Stimulated activated CD4-positive, alpha-beta T cell treated with anti-CD3 and anti-CD28 coated beads, TNF-alpha, amount 100 ng/mL, for 1 hour (primary cell): ENCODE measurements at places on chromosomes 3 and 15.

GRCh38 chr3:8451696-8452095, 49.9 kb upstream of the LMCD1 start:
- no peak for DNase-seq

- DNase-seq, result no peak
Observed at GRCh38 chr3:173225351-173225750, 84.3 kb upstream of the SPATA16 start.

- DNase-seq, result no peak
Observed at GRCh38 chr3:69932501-69932900, 67.0 kb upstream of the SAMMSON start.

DNA sequence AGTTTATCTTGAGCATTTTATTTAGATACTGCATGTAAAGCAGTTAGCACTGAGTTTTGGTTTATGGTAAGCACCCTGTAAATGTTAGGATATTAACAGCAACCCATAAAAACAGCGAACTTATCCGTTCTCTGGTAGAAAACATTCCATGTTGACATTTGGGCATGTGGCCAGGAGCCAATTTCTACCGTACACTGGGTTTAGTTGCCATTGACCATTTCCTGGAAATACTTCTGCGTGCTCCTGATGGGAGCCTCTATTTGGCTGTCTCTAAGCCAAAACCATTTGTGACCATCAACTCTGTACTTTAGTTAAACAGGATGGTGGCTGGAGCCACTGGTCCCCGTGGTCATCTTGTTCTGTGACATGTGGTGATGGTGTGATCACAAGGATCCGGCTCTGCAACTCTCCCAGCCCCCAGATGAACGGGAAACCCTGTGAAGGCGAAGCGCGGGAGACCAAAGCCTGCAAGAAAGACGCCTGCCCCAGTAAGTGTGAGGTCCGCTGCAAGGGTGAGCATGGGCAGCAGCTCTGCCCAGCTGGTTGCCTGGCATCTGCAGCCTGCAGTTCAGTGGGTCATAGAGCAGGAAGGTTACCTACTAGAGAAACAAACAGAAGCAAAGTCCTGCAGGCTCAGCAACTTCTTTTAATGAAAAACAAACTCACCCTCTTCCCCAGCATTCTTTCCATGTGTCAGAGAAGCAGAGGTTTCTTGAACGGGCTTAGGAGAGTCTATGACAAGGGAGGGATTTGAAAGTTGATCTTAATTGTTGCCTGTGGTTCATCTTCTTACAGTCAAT, 7.1 kb downstream of the THBS1 start:
- DNase-seq, result no peak

DNA sequence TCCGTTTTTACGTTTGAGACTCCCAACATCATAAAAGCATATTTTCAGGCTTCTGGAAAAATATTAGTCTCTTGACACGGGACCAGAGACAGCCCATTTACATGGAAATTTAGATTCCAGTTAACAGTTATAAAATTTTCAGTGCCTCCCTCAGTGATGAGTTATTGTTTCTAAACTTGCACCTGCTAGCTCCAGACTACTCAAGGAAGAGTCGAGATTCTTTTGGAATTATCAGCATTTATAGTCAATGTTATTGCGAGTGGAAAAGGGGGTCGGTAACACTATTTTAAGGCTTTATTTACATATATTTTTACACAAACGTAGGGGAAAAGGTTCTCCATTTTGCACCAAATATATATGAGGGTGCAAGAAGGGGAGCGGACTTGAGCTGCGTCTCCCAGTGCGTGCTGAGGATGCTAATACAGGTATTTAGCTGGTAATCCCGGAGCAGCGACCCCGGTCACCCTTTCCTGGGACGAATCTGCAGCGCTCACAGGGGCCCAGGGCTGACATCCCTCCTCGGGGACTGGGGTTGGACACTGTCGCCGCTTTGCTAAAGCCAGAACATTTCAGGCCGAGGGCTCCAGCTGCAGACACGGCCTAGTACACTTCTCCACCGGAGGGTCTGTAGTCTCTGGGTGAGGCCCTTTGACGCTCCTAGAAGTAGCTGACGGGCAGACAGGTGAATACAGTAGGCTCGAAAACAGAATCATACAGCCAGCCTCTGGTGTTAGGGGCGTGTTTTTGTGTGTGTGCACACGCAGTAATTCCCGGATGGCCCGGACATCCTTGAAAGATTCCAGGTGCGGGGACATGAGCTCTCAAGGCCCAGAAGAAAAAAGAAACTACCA, 729 bp upstream of the ZBTB11 start:
- no peak for DNase-seq

GRCh38 chr3:127997016-127997415, 55.2 kb upstream of the SEC61A1 start:
- DNase-seq, result no peak

DNA sequence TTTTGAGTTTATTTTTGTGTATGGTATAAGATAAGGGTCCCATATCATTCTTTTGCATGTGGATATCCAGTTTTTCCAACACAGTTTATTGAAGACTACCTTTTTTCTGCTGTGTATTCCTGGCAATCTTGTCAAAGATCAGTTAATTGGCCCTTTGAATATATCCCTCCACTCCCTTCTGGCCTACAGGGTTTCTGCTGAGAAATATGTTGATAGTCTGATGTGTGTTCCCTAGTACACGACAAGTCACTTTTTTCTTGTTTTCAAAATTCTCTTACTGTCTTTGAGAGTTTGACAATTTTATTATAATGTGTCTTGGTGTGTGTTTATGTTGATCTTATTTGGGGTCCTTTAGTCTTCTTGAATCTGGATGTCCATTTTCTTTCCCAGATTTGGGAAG, 129.2 kb downstream of the ISL2 start:
- DNase-seq, result no peak

DNA sequence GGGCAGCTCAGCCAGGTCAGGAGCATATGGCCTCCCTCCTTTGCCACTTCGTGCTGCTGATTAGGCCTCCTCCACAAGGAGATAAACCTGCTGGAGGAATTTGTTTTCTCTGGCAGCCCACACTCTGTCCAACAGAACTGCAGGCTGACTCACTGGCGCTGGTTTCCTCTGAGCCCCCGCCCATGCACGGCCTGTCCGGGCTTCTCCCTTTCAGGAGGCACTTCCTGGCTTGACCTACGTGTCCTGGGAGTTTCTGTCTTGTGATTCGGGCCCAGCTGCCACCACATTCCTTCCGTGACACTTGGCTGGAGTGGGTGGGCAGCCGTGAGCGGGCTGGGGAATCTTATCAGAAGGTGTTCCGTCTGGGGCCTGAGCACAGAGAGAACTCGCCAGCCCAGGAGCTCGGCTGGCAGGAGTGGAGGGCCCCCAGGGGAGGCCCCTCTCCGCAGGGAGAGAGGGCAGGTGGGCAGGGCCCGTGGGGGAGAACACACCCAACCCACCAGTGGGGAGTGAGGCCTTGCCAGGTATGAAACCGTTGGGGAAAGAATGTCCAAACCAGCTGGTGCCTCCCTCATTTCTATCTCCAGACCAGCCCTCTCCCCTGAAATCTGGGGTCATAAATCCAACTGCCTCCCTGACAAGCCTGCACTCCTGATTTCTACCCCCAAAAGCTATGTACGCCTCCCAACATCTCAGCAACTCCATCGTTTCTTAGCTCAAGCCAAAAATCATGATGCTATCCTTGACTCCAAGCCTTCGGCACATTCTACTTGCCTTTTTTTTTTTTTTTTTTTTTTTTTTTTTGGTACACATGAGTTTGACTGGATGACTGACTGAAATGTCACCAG, 110.6 kb upstream of the MEF2A start:
- no peak for DNase-seq

- no peak for DNase-seq
Observed at GRCh38 chr3:172449466-172450149, 1.4 kb upstream of the GHSR start.

DNA sequence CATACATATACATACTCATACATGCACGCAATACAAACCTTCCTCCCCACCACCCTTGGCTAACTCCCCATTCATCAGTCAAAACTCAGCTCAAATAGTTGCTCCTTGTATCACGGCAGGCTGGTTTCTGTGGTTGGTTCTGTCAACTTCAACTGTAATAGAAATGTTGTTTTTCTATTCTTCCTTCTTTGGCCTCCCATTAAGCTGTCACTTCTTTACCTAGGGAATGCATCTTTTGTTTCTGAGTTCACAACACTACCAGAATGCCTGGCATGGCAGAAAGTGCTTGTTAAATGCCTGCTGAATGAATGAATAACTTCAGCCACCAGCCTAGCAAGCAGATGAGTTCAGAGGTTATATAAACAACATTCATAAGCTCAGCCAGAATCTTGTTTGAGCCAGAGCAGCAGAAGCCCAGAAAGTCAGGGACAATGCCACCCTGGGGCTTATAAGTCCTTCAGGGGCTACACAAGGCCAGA, 63.1 kb downstream of the B3GALNT1 start:
- DNase-seq, result no peak

GRCh38 chr3:27568393-27568792, 84.2 kb upstream of the SLC4A7 start:
- no peak for DNase-seq

DNA sequence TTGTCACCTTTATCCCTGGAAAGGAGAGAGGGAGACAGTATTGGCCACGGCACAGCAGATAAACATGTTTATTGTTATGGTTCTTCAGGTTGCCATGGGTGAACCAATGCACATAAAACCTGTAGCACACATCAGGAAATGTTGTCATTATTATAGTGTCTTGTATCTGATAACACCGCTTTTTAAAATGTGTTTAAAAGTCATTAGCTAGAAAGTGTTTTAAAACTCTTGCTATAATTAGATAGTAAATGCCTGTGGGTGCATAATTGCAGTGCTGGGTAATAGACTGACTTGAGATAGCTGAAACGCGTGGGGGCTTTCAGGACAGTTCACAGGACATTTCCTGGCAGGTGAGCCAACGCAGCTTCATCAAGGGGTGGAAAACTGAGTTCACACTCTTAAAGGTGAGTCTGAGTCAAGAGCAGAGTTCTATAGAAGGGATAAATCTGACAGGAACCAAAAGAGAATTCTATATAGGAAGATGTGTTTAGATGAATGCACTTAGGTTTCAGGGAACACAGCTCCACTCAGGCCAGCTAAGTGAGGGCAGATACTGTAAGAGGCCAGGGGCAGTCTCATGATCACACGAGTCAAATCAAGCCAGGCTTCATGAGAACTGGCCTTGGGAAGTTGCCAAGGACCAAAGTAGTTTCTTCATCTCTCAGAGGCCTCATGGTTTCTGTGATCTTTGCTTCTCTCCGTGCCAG, 35.6 kb upstream of the PPP4R2 start:
- no peak for DNase-seq

- no peak for DNase-seq
Observed at GRCh38 chr15:78037328-78037727, 40.2 kb downstream of the TBC1D2B start.

DNA sequence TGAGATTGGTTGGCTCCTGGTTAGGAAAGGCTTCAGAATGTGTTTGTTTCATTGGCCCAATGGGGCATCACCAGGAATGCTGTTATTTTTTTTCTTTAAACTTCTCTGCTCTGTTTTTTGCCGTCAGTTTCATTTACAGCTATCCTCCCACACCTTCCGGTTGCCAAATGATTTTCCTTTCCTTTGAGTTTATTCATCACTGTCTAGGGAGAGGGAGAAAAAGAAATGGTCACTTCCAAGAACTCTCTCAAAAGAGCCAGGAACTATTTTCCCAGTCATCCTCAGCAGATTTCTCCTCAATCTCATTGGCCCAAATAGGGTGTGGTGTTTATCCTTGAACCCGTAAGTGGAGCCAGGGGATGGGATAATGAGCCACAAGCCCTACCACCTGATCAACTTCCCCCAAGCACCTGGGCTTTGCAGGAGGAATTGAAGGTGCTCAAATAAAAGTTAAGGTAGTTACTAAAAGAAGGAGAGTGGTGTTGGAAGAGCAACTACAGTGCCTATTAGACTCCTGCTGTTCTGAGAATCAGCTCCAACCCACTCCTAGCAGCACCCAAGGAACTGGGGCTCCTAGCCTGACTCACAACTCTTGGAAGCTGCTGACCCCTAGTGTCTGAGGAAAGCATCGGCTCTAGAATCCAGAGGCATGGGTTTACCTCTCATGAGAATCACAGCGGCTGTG, 183.8 kb upstream of the IL12A start:
- no peak for DNase-seq

GRCh38 chr3:186467969-186468368, 76.2 kb downstream of the CRYGS start:
- no peak for DNase-seq

- no peak for DNase-seq
Observed at GRCh38 chr3:87997298-87997697, 61.5 kb downstream of the CGGBP1 start.

- no peak for DNase-seq
Observed at GRCh38 chr15:88394553-88395145, 72.5 kb downstream of the MRPL46 start.

DNA sequence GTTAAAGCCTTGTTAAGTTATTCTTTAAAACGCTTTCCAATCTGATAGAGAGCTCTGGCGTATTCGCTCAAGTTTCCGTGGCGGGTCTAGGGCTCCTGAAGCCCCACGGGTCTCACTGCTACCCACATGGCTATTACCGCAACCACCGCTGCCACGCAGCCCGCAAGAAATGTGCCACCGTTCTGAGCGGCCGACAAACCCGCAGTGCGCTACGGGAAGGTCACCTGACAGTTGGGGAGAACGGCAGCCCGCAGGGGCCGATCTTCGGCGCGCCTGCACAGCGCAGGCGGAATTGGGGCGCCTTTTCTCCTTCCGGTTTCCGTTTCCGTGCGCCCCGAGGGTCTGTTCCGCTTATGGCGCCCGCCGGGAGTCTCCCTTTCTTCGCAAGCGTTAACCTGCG, 76.6 kb upstream of the SNRPN start:
- DNase-seq, result no peak
